ENCODE measurements at places on chromosomes 4 and X.

- no peak for DNase-seq
Observed at GRCh38 chr4:17195461-17196275, 297.2 kb upstream of the LDB2 start.

GRCh38 chr4:161829591-161829990 is 334.2 kb downstream of the FSTL5 start:
- no peak for DNase-seq

- no peak for DNase-seq
Observed at GRCh38 chr4:142465526-142465925, 380.6 kb downstream of the INPP4B start.

- no peak for DNase-seq
Observed at GRCh38 chrX:17544821-17545220, 169.8 kb downstream of the NHS start.

DNA sequence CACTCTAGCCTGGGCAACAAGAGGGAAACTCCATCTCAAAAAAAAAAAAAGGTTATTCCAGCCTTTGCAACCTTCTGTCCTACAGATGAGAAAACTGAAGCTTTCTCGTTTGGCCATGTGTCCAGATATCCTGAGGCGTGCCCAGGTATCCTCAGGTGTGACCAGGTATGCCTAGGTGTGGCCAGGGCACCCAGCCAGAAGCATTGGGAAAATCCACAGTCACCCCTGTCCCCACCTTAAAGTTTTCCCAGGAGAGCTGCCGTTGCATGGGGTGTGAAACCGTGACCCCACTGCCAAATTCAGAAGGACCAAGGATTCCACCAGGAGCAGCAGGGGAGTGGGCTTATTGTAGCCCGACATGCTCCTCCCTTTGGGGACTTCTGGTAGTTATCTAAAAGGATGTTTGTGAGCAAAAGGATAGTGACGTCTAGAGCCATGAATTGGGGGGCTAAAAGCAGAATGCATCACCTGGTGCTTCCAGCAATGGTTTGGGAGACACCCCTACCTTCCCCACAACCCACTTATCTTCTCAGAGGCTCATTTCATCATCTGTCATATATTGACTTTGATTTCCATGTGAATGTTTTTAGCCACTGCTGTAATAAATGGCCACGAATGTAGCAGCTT is 4.0 kb upstream of the DHRSX start:
- DNase-seq = no peak

DNA sequence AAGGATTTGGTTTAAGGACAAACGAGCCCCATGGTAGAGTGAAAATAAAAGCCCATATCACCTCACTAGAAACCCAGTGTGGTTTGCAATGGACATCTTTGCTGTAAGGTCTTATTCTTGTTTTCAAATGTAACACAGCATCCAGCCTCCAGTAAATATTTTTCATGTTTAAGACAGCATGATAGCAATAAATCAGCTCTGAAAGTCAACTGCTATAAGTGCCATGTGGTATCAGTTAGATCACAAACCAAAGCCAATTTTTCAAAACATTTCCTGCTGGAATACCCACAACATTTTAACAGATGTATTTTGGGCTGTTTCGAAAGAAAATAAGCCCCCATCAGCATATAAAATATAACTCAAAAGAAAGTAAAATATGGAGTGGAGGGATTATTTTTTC is 24.0 kb upstream of the SCML1 start:
- DNase-seq = no peak

DNA sequence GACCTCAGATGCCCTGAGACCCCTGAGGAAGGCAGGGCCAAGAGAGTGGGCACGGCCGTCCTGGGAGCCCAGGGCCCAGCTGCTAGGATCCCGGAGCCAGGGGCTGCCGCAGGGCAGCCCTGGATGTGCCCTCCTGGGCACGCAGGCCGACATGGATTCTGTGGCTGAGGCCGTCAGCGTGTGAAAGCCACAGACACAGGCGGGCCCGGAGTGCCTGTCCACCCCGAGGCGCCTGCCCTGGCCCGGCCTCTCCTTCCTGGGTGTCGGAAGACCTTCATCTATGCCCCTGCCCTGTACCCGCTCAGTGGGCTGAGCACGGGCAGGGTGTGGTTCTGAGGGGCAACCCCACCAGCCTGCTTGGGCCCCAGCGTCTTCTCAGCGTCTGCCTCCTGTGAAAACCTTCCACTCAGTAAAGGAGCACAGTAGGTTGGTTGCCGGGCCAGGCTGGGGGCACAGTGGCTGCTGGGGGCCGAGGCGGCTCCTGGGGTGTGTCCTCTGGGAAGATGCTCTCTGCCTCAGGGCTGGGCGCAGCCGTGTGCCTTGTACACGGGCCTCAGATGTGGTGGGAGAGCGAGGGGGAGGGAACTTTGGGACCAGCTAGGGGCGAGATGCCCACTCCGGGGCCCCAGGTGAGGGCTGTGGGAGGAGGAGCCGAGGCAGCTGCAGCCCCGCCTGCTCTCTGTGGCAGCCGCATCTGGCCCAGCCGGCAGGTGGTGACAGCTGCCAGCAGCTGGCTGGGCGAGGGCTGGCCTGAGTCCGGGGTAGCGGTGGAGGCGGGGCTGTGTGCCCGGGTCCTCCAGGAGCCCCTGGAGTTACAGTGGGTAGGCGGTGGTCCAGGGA is 20.8 kb downstream of the FGFRL1 start:
- no peak for DNase-seq

All from NCI-H1436 treated with DMSO at 0.1 percent for 48 hours (cell line).